ENCODE measurements at places on chromosomes 5 and 9.

DNA sequence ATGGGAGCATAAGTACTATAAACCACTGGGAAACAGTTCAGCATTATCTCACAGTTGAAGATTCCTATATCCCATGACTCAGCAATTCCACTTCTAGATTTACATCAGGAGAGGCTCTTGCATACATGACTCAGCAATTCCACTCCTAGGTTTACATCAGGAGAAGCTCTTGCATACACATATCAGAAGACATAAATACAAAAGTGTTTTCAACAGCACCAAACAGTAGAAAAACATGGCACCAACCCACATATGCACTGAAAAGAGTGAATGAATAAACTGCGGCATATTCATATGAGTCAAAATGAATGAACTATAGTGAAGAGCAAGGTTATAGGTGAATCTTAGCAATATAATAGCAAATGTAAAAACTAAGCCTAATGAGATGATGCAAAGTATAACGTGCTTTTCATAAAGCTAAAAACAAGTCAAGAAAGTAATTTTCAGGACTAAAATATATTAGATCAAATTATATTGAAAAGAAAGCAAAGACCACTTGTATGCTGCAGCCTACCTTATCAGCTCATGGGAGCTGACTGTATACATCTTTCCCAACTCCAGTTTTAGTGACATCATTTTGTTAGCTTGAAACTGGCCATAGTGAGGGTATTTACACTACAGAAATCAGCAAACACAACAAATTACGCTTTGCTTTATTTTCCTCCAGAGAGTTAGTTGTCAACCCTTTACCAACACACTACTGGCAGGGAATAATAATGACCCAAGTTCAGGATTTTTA, 95.8 kb downstream of the ANKRD18B start:
- DNase-seq = peak; percentile 52

- no peak for DNase-seq
Measured at GRCh38 chr9:105385381-105385985, 62.4 kb upstream of the FSD1L start.

GRCh38 chr5:33997331-33997983, 10.4 kb downstream of the AMACR start:
- DNase-seq = peak; percentile 13

DNA sequence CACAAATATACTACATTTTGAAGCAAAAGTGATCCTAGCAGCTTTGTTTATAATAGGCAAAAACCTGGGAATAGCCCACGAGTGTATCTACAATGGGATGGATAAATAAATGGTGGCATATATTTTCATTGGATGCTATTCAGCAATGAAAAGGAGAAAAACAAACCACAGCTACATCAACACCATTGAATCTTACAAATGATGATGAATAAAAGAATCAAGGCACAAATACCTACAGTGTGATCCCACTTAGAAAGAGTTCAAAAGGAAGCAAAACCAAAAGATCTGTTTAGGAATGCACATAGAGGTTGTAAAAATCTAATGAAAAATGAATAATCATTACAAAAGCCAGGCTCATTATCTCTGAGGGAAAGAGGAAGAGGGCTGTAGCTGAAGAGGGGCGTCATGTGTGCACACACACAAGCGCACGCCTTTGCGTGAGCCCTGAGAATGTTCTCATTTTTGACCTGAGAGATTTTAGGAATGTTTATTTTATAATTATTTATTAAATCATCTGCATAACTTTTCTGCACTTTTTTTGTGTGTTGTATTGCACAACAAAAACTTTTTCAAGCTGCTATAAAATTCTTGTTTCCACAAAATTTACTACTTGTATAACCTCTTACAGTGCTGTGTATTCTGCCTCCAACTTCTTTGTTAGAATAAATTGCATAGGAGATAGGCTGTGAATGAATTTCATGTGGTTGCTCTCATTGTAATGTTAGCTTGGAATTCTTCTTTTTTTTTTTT, 5.9 kb upstream of the RHOBTB3 start:
- no peak for DNase-seq

DNA sequence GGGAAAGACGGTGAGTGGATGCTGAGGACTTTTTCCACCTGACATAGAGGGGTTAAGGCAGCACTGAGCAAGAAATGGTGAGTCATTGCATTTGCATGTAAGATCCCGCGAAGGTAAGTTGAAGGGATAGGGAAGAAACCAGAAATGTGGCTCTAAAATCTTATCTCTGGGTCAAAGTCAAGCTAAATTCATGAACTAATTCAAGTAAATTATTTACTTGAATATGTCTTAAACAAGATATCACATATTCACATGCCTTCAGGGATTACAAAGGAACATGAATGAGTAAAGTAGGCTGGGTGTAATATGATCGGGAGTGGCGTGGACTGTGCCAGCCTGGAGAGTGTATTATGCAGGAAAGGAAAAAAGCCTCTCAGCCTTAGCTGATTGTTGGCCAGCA, 74.4 kb upstream of the EQTN start:
- no peak for DNase-seq

DNA sequence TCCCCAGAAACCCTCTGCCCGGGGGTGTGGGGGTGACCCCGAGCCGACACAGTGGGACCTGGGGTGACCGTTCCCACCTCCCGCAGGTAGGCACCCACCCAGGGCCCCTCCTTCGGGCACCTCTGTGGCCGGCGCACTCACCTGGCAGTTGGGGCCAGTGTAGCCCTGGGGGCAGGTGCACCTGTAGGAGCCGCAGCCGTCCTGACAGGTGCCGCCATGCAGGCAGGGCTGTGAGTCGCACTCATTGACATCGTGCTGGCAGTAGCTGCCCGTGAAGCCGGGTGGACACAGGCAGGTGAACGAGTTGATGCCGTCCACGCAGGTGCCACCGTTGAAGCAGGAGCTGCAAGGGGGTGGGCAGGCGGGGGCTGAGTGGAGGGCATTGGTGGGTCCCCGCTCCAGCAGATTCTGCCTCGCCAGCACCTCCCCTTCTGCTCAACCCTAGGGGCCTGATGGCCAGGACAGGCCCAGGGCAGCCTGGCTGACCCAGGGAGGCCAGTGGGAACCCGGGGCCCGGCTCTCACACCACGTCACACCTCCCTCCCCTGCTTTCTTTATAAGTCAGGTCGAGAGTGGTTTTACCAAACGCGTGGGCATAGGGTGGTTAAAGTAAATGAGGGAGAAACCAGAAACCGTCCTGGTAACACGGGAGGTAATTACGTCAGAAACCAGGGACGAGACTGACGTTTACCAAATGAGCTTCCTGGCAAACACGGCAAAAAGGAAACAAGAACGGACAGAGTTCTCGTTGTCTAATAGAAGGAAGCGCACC, 26.1 kb upstream of the SEC16A start:
- no peak for DNase-seq

- DNase-seq = no peak
Measured at GRCh38 chr5:140402258-140403074, 833 bp downstream of the ANKHD1 start.

- DNase-seq = no peak
Measured at GRCh38 chr5:115022303-115022702, 147.4 kb downstream of the TRIM36 start.

DNA sequence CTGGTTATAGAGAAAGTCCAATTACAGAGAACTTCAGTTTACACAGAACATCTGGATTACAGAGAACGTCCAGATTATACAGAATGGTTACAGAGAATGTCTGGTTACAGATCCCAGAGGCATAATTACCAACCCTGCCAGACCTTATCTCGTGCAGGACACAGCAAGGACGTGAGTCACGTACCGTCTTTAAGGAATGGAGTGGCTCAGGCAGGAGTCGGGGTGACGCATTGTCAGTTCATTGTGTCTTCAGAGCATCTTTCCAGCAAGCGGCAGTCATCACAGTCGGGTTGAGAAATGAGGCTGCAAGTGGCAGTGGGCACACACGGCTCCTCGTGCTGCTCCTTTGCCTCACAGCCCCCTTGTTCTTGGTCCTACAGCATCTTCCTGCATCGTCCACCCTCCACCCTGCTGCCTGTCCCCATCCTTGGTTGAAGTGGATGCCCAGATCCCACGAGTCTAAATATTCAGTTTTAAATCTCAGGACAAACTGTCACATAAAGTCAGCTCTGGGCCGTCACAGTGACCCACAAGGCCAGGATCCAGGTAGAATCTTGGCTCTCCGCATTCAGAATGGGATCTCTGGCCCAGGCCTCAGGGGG, 30.0 kb upstream of the SLC6A19 start:
- no peak for DNase-seq

GRCh38 chr5:41118177-41118576, 47.0 kb upstream of the MROH2B start:
- DNase-seq = no peak

GRCh38 chr5:1753490-1753889, 46.1 kb downstream of the MRPL36 start:
- no peak for DNase-seq

GRCh38 chr5:91174396-91174795, 208.7 kb downstream of the ARRDC3 start:
- DNase-seq = no peak

- DNase-seq = no peak
Measured at GRCh38 chr5:178323541-178323865, 90.9 kb upstream of the PHYKPL start.

- DNase-seq = no peak
Measured at GRCh38 chr5:150647275-150648251, 7.1 kb downstream of the SYNPO start.

DNA sequence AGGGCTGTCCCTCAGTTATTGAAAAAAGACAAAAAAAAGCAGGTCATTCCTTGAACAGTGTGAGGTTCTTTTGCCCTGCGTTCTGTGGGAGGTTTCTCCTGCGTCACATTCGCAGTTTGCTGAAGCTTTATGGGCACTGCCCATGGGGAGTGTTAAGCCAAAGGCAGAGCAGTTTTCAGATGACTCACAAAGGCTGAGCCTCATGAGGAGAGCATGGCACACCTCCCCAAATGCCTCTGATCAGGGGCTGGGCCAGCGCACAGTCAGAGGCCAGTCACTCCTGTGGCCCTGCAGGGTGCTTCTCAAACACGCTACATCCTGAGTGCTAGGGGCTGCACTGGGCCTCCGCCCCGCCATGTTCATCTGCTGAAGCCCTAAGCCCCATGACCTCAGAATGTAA, 38.4 kb downstream of the IRX1 start:
- no peak for DNase-seq

DNA sequence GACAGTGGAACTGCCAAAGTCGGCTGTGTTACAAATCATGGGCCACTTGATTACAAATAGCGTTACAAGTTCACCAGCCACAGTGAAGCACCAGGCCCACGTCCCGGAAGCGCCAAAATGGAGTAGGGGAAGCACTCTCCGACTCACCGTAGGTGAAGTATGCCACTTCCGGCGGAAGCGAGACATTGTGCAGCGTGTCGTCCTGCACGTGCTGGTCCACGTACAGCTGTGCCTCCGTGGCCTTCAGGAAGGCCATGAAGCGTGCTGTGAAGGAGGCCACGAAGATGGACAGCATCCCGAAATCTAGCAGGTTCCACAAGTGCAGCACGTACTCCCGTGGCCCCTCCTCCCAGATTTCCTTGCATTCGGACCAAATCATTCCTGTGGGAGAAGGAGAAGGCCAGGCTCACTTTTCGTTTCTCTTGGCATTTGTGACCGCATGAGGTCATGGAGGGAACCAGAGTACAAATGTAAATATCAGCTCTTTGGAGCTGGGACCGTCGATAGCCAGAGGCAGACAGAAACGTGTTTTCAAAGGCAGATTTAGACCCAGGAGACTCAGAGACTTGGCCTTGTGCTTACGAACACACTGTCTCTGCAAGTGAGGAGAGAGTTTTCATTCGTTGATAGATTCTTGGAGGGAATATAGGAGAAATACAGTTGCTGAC, 58.7 kb upstream of the SMIM32 start:
- no peak for DNase-seq

GRCh38 chr9:110486218-110486617, 93.3 kb downstream of the SVEP1 start:
- no peak for DNase-seq

- DNase-seq = no peak
Measured at GRCh38 chr9:16412740-16413139, 457.7 kb downstream of the BNC2 start.

DNA sequence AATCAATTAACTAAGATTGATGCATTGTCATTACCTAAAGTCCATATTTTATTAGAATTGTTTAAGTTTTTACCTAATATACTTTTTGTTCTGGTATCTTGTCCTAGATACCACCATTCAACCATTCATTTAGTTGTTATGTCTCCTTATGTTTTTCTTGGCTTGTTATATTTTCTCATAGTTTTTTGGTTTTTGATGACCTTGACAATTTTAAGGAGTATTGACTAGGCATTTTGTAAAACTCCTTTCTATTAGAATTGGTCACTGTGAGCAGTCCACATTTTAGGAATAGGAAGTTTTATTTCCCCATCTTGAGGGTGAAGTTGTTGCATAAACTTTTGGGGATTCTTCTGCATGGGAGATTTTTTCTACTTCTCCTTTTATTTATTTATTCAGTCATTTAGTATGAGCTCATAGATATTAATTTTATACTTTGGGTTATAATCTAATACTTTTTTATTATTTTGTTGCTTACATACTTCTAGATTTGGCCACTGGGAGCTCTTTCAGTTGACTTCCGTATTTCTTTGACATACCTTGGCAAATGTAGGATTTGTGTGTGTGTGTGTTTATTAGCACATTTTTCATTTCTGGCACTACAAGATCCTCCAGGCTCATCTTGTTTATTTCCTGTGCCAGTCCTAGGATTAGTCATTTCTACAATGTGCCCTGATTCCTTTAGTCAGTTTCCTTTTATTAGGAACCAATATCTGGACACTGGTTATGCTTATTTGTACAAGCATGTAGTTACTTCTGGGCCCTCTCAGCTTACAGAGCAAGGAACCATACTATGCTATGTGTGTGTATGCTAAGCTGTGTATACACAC, 134.9 kb upstream of the CDKN2B start:
- DNase-seq = no peak

DNA sequence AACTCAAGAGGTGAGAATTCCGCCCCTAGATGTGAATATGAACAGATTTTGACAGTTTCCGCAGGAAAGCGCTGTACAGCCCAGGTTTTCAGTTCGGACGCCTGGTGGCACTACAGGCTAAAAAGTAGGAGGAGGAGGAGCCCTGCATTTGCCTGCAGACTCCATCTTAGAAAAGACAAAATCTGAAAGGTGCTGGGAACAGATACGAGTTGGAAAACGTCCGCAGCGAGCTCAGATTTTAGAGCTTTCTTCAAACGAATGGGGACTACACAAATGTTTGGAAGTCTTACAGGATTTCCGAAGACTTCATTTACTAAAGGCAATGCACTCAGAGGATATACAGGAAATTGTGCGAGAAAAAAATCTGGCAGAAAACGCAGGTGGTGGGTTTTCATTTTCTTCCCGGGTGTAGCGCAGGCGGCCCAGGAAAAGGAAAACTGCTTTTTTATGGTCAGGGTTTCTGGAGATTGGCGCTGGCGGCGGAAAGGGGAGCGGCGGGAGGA, 9.9 kb upstream of the PCDHB2 start:
- DNase-seq = no peak

GRCh38 chr5:142515036-142515435, 170.9 kb downstream of the FGF1 start:
- no peak for DNase-seq

Data from keratinocyte (primary cell).